Vagina (tissue), 2 donors: ENCODE measurements at places on chromosomes 16 and 17.

GRCh38 chr17:81665205-81666091, 957 bp downstream of the OXLD1 start:
- DNase-seq = no peak

- DNase-seq = no peak
Observed at GRCh38 chr17:41383690-41384089, 1.6 kb upstream of the KRT34 start.

DNA sequence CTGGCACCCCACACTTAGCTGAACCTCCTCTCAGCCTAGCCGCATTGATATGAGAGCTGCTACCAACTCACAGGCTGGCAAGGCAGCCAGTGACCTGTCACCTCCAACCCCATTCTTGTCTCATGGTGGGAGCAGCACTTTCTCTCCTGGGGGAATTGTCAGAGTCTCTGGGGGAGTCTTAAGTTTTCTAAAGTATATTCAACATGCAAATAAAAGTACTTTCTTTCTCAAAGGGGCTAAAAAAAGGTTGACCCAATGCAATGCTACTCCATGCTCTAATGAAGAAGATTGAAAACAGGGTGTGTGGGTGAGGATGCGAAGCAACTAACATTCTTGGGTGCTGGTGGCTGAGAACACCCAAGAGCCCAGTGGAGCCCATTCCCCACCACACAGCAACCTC, 53.1 kb upstream of the SREBF1 start:
- DNase-seq = no peak

GRCh38 chr17:10216213-10216938, 18.0 kb upstream of the GAS7 start:
- DNase-seq = no peak

DNA sequence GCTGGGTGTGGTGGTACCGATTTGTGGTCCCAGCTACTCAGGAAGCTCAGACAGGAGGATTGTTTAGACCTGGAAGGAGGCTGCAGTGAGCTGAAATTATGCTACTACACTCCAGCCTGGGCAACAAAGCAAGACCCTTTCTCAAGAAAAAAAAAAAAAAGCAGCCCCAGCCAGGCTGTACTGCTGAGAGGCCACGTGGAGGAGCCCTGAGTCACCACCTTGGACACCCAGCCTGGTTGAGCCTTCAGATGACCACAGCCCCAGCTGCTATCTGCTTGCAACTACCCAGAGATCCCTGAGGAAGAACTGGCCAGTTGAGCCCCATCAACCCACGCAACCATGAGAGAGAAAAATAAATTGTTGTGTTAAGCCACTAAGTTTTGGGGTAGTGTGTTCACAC, 23.6 kb upstream of the GPRC5C start:
- no peak for DNase-seq

DNA sequence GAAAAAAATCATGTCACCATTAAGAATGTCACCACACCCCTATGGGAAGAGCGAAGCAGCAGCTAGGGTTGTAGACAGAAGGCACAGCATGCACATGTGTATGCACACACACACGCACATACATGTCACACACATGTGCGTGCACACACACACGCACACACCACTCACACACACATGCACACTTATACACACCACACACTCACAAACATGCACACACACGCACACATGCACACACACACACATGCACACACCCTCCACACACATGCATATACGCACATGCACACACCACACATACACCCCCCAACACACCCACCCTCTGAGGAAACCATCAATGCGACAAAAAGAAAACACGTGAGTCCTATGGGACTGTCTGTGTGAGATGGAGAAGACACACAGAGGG, 205.4 kb downstream of the ENGASE start:
- no peak for DNase-seq

DNA sequence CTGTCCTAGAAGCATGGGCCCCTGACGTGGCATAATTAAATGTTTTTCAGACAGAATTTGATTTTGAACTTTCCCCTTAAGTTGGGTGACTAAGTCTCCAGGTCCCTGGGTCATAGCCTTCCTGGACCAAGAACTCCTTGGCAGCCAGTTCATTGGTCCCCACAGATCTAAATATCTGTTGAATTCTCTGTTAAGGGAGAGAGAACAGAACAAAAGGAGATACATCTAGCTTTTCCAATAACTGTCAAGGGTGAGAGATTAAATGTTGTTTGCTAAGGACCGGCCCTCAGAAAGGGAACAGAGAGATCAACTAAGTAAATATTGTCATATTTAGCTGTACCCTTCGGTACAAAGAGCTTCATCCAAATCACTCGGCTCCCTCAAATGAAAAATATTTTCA, 78.2 kb upstream of the NOL11 start:
- no peak for DNase-seq

DNA sequence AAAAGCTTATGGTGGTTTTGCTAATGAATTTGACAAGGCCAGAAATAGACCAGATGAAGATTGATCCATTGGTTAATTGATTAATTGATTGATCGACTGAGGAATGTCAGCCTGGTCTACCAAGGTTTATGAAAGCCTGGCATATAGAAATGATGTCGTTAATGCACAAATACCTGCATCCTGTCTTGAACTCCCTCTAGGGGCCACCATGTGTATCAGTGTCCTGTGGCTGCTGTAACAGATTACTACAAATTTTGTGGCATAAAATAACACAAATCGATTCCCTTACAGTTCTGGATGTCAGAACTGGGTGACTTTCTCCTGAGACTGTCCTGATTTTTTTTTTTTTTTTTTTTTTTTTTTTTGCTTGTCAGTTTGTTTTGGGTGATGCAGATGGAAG, 553.2 kb downstream of the MAF start:
- DNase-seq = no peak

GRCh38 chr17:28526381-28526780, 20.2 kb downstream of the FOXN1 start:
- DNase-seq = no peak

GRCh38 chr17:10754109-10754508, 24.3 kb upstream of the TMEM220 start:
- no peak for DNase-seq

DNA sequence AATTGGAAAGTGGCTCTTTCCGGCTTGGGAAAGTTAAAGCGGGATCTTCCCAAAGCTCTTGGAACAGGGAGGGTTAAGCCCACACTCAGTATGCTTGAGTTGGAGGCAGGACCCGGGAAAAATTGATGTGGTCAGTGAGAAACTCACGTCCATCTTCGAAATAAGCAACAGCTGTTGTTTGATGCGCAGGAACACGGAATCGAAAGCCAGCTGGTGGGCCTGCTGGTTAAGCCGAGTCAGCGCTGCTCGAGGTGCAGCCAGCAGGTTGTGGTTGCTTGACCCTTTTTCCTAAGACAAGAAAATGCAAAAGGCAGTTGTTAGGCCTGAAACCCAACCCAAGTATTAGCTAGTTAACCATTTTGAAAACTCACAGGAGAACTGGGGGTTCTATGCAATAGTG, 49.4 kb downstream of the COG7 start:
- no peak for DNase-seq

DNA sequence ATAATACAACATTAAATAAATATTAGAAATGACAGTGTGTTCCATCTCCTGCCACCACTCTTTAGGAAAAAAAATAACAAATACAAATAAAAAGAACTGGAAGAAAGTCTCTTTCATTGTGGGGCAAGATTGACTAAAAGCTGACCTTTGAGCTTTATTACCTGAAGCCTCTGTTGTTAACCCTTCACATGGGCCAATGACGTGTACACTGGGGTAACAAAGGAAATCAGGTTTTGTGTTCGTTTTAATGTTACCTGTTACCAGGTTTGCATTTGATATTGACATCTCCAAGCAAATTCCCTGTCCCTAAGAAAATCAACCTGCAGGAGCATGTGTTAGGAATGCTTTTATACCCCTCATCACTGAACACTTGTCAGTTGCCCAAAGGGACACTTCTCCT, 39.0 kb downstream of the NLK start:
- no peak for DNase-seq
